ENCODE measurements at places on chromosomes 7 and 10. TPM values are rescaled to one million over a fixed set of nuclear protein-coding genes. Genes with fewer than 3 reads are reported as not detected.

DNAJC12 gene
- 0.33 TPM for total RNA-seq

GDF2 gene
- total RNA-seq, result not detected

HKDC1 gene
- 173 TPM for total RNA-seq

AKR1C3 gene
- 1,870 TPM for total RNA-seq

SLC13A1 gene
- total RNA-seq, result not detected

SEC24C gene
- total RNA-seq, result 83.1 TPM

- no peak for DNase-seq
These were observed 6.4 kb upstream of the MYL10 start for GRCh38 chr7:101635484-101635883.

- no peak for DNase-seq
These were observed 138.7 kb upstream of the ADO start for GRCh38 chr10:62665771-62666170.

GRCh38 chr7:9863545-9863944 lies 1110.1 kb upstream of the PHF14 start:
- no peak for DNase-seq

GRCh38 chr10:133243593-133243992 lies 5.9 kb downstream of the VENTX start:
- no peak for DNase-seq

DNA sequence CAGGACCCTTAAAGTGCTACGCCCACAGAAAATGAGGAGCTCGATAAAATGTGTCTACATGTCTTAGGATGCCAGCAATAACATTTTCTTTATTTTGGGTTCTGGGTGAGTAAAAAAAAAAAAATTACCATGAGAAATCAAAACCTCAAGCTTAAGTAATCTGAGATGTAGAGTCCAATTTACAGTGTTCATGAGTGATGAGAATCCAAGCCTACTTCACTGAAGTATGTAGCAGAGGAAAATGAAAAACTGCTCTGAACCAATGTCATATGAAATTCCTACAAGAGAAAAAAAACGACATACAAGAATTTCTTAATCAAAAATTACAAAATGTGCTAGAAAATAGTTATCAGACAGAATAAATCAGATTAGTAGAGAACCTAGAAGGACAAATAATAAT lies 274.4 kb downstream of the HTR7 start:
- no peak for DNase-seq

- DNase-seq, result no peak
These were observed 21.3 kb upstream of the HERPUD2 start for GRCh38 chr7:35716038-35716803.

- DNase-seq, result no peak
These were observed 47.3 kb upstream of the NCF1 start for GRCh38 chr7:74726309-74727101.

Data from PC-9 (cell line).